ENCODE measurements at places on chromosomes 5 and 9. TPM values are rescaled to one million over a fixed set of nuclear protein-coding genes. Genes with fewer than 3 reads are reported as not detected.

- DNase-seq: no peak
These were observed 79.7 kb downstream of the SEMA6A start for GRCh38 chr5:116494784-116495450.

DNA sequence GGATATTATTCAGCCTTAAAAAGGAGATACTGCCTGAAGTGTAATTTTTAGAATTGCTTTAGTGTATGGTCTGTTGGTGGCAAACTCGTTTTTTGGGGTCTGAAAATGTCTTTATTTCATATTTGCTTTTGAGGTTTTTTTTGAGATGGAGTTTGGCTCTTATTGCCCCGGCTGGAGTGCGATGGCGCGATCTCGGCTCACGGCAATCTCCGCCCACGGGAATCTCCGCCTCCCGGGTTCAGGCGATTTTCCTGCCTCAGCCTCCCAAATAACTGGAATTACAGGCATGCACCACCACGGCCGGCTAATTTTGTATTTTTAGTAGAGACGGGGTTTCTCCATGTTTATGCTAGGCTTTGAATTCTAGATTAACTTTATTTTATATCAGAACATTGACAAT, 20.2 kb upstream of the PCDHB1 start:
- DNase-seq: no peak

DNA sequence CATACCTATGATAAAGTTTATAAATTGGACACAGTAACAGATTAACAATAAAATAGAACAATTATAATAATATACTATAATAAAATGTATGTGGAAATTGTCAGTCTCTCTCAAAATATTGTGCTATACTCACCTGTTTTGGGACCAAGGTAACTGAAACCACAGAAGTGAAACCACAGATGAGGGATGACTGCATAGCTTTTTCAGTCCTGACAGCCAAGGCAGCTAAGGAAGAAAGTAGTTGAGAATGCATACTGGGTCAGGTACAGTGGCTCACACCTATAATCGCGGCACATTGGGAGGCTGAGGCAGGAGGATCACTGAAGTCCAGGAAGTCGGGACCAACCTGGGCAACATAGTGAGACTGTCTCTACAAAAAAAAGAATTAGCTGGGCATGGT, 8.9 kb downstream of the SRP19 start:
- no peak for DNase-seq

The SLC46A2 gene
- 0.27 TPM for total RNA-seq

GRCh38 chr5:178496642-178497041, 93.6 kb downstream of the COL23A1 start:
- DNase-seq: no peak

The CSF1R gene
- 74.8 TPM for total RNA-seq

- DNase-seq: no peak
These were observed 66.9 kb upstream of the TMEM215 start for GRCh38 chr9:32716425-32716824.

- no peak for DNase-seq
These were observed 565.5 kb downstream of the EBF1 start for GRCh38 chr5:158534203-158534602.

DNA sequence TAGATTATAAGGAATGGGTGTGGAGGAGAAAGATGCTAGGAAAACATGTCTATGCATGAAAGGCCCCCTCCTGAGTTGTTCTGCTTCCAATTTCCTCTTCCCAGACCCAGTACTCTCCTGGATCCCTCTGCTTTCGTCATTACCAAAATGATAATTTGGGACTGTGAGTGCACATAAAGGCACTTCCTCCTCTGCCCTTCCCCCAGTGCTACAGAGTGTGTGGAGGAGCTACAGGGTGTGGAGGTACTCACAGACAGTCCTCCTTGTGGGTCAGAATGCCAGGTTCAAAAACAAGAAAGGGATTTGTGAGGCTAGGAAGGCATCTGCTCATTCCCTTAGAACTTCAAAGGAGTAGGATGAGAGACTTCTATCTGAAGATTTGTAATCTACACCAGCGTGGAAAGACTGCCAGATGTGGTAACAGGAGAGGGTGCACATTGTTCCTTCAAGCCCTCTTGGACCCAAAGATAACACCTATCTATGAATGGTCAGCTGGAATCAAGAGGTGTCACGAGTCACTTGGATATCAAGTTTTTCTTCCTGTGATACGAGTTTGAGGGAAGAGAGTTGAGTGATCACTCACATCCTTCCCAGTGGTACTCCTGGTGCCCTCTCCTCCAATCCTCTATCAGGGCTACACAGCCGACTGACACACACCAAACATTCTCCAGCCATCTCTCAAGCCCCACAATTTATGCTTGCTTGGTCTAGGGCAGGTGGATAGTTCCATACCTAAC, 201.1 kb downstream of the EPB41L4A start:
- DNase-seq: no peak

- DNase-seq: no peak
These were observed 450.0 kb downstream of the SPATA31D1 start for GRCh38 chr9:82438581-82438980.

The PCDHA13 gene
- total RNA-seq: 0.85 TPM

DNA sequence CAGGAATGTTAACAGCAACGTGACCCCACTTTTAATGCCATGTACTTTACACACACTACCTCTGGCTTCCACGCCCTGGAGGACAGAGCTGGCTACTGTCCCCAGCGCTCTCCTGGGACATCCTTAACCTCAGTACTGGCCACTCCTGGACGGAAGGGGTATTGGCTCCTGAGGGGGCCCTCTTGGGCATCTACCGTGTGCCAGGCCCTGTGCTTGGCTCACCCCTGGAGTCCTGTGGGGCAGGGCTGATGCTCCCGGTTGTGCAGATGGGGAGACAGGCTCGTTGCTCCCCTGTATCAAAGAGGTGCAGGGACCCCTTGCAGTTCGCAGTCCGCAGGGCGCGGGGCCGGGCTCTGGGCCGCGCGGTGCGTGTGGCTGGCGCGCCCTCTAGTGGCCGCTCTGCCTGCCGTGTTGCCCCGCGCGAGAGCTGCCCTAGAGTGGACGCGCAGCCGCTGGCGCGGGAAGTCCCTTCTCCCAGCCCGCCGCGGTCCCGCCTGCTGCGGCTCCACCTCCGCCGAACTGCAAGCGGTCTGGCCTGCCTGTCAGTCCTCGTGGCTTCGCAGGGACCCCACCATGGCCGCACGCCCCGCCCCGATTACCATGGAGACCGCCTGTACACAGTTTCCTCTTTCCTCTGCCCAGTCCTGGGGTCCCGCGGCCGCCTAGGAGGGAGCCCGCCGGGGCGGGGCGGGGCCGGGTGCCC, at the start of gene WDR38:
Gene WDR38 (plus strand): TSS at position 632 of the 703 bp plus-strand sequence. CDS start 72 bp downstream, outside the sequence.
- peak; percentile 87 for DNase-seq

- DNase-seq: no peak
These were observed 4.3 kb downstream of the NPR2 start for GRCh38 chr9:35795695-35796094.

DNA sequence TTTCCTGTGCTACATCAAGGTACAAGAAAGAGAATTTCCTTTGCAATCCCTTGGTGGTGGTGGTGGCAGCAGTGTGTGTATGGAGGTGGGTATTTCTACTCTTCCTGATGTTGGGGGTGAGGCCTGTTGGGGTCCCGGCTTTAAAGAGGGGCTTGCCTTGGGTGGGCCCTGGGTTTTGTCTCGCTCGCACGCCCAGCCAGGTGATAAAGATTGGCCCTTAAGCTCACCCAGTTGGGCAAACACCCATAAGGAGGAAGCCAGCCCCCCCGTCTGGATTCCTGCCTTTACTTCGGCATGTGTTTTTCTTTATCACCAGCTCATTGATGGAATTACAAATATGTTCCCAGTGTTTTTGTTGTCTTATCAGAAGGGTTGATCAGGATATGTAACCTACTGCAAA, 16.0 kb upstream of the SARDH start:
- no peak for DNase-seq
